Choroid plexus epithelial cell (primary cell): ENCODE measurements at places on chromosomes 16 and 17.

DNA sequence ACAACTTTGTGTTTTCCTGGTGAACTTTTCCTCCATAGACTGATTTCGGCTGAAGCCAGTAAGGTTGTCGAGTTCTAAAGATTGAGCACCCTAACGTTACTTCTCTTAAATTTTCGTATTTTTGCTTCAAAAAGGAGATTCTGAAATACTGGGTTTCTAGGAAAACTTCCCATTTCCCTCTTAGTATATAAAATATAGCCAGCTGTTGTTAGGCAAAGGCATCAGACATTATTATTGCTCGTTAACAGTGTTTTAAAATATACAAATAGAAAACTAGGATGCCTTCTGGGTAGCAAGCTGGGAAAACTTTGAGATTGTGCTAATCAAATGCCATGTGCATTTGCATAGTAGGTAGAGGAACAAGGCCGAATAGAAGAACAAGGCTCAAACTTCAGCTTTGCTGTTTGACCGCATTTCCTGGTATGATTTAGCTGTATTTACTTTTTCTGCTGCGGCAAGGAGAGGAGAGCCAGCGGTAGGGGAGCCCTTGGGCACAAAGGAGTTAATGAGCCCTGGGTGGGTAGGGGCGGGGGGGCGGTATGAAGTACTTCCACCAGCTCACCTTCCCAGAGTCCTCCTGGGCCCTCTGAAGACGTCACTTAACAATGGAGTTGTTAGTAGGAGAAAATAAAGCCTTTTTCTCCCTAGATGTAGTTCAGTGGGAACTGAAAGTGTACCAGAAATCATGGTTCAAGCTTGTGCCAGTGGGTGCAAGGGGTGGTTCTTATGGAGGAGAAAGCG, 151.9 kb downstream of the MSI2 start:
- DNase-seq: no peak

DNA sequence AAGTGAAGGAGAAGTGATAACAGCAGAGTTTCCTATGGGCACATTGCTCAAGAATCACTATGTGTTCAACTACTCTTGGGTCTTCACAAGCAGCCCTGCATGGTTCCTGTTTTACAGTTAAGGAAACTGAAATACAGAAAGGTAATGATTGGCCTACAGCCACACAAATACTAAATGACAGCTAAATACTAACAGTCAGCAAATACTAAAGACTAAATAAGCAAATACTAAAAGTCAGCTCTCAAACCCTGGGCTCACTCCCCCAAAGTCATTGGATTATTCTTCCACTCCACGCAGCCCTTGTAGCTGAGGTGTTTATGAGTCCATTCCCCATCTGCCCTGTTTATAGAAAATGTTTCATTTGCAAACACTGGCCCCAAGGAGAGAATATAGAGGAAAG, 372.7 kb upstream of the CDH11 start:
- DNase-seq: peak; percentile 29

DNA sequence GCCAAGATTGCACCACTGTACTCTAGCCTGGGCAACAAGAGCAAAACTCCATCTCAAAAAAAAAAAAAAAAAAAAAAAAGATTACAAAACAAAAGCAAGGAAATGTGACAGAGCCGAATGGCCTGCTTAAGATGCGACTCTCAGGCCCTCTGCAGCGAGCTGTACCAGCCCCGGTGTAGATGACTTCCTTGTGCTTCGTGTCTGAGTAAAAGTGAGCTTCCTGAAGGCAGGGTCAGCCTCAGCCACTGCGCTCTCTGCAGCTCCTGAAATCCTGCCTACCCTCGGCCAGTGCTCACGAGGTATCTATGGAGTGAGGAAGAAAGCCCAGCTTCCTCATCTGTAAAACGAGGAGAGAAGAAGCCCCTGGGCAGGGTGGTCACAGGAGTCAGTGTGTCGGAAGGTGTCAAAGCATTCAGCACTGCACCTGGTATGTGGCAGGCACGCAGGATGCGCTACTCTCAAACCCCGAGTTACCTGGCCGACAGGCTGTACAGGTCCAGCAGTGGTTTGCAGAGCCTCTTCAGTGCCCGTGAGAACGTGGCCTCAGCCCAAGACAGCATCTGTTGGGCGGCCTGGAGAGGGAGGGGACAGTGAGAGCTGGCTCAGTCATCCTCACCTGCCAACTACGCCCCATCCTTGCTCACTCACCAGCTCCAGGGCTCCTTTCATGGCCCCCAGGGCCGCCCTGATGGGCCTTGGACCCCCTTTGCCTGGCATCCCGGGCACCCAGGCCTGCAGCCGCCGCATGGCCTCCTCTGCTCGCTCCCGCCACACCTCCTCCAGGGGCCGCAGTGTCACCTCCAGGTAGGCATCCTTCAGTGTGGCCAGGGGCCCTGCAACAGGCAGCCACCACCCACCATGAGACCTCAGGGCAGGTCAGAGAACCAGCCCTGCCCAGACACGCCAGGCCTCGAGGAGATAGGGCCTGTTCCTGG, 44.6 kb downstream of the RMI2 start:
- DNase-seq: no peak

DNA sequence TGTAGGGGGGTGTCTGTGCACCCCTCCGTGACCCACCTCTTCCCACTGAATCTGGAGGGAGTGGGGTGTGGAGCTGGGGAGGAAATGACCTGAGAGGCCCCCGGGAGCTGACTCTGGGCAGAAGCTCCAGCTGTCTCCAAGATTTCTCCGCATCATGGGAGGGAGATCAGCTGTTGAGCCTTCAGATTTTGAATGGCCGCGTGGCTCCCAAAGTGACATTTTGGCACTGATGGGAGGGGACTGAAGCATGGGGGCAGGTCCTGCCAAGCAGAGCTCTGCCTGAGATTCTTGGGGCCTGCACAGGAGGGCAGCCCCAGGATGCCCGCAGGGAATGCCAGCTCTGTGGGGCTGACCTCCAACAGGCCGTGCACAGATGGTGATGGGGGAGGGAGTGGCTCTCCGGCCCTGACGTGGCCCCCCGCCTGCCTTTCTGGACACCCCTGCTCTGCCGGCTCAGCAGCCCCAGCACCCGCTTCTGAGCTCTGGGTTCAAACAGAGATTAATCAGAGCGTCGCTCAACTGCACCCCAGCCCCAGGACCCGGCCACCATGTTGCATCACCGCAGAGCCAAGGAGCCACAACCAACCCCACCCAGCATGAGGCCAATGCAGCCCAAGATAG, 25.3 kb upstream of the UBE2I start:
- no peak for DNase-seq

GRCh38 chr16:68768175-68768574, 31.1 kb downstream of the CDH1 start:
- no peak for DNase-seq
